EL (cell line): ENCODE measurements at places on chromosomes 2 and 18.
A peak's percentile ranks its signal among the peaks of the same experiment; 100 is the strongest.

GRCh38 chr18:64398320-64398719 lies 249.4 kb upstream of the LINC00305 start:
- DNase-seq, result no peak

GRCh38 chr18:48060970-48061369 lies 130.5 kb upstream of the SMAD2 start:
- no peak for DNase-seq

DNA sequence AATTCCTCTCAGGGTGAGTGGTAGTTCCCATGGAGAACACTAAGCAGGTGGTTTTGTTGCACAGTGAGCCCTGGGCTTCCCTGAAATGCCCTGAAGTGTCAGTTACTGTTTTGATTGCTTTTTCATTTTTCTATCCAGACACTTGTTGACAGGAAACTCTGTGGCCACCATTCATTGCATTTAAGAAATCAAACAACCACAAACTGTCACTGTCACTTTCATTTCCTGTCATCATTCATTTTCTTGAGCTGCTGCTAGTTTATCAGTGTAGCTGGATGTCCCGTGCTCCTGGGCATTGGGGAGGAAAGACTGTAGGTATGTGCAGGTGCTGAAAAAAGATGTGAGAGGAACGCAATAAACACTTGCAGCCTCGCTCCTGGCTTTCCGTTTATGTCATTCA lies 891.6 kb upstream of the ZEB2 start:
- DNase-seq, result no peak

- no peak for DNase-seq
These were observed 201.3 kb upstream of the OSR1 start for GRCh38 chr2:19559596-19560240.

DNA sequence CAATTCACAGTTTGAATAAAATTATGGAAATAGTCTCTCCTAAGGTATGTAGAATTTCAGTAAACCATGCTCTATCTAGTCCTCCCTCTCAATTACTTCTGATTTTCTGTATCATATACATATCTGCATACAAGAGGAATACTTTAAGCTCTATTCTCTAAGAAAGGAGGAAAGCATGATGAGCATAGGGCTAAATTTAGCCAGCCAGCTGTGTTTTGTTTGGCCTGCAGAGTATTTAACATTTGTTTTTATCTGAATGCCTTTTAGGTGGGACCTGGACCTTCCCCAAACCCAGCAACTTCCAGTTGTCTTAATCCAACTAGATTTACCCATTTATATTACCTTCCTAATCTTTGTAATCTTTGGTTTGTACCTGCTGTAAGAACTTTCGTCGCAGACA lies 42.2 kb upstream of the FAM117B start:
- no peak for DNase-seq

DNA sequence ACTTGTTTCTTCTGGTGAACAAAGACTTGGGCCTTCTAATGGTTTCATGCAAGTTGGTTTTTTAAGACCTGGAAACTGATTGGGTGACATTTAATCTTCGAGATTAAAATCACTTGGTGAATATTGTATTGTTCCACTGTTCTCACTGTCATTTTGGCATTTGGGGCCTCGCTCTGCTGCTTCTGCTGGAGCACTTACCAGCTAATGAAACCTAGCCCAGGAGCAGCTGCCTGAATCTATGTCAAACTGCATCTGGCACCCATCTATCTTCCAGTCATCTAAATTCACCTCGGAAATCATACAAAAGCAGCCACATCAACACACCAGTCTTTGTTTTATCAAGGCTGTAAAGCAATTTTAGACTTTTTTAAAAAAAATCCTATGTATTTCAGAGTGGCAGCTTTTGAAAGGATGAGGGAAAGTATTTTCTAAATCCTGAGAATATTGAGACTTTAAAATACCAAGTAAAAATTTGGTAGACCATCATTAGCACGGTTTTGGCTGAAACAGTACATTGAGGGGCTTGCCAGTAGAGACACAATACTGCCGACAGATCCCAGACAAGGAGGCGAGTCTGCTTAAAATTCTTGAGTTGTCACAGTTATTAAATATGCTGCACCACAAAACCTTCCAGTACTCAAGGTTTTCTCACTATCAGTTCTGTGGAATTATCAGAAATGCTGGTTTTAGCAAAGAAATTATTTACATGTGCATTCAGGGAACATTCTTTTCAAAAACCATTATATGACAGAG lies 26.1 kb upstream of the SERTAD2 start:
- no peak for DNase-seq

DNA sequence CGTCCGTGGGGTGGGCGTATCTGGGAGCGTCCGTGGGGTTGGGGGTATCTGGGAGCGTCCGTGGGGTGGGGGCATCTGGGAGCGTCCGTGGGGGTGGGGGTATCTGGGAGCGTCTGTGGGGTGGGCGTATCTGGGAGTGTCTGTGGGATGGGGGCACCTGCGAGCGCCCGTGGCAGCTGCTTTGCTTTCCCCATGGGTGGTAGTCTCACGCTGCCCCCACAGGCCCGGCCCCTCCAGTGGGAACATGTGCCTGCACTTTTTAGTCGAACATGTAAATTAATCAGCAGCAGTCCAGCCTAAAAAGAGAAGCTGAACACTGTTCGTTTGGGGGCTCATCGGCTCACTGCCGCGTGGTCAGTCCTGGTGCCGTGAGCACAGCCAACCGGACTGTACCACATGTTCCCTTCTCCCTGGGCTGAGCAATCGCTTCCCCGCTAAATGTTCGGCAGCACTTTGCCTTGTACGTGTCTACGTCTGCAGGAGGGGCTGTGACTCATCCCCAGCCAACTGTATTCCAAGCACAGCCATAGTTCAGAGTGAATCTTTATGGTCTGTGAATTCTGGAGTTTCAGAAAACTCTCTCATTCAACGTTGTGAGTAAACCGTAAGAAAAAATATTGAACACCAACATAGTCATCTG lies 271.5 kb downstream of the AGAP1 start:
- peak; percentile 52 for DNase-seq

DNA sequence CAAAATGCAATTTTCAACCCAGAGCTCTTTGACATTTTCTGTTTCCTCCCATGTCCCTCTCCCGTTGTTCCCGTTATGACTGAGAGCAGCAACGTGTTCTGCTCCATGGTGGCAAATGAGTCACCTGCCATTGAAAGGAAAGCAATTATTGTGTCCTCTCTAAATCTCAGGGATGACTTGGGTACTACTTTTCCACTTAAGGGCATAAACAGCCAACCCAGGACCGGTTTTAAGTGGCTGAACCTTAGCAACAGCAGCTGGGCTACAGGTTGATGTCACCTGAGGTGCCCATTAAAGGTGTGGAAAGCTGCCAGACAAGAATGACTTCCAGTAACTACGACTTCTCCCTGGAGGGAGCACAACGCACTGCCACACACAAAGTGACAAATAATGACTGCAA lies 236.8 kb downstream of the NCKAP5 start:
- DNase-seq, result no peak

DNA sequence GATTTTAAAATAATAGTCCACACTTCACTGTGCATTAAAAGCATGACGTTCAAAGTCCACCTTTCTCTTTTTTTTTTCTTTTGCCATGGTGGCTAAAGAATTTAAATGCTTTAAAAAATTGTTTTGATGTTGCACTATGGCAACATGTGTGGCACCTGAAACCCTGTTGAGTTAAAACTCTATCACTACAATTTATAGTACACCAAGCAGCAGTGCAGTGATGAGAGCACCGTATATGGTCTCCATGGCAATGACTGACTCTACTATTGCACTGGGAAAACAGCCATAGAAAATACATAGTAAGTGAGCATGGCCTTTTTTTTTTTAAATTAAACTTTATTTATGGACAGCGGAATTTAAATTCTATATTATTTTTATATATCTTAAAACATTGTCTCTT lies 298.8 kb downstream of the FIGN start:
- DNase-seq, result no peak

- DNase-seq, result no peak
These were observed 49.6 kb downstream of the ZBTB7C start for GRCh38 chr18:48359626-48360025.

- peak; percentile 88 for DNase-seq
These were observed 49.7 kb upstream of the ODC1 start for GRCh38 chr2:10497797-10498251.

GRCh38 chr2:135454608-135455007 lies 76.4 kb downstream of the ZRANB3 start:
- no peak for DNase-seq

- no peak for DNase-seq
These were observed 37.6 kb downstream of the SMAD7 start for GRCh38 chr18:48913201-48913600.

DNA sequence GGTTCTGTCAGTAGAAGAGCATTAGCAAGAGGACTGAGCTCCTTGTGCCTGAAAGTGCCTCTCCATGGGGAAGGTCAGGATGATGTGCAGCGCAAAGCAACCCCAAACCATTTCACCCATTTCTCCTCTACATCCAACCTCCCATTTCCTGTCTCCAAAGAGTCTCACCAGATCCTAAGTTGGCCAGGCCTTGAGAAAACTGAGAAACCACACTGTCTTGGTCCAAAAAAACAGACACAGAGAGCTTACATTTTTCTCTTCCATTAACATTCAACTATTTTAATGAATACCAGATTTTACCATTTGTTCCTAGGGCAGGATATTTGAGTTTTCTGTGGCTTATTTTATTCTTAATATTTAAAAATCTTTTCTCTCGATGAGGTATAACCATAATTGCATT lies 195.0 kb downstream of the EPHA4 start:
- no peak for DNase-seq

DNA sequence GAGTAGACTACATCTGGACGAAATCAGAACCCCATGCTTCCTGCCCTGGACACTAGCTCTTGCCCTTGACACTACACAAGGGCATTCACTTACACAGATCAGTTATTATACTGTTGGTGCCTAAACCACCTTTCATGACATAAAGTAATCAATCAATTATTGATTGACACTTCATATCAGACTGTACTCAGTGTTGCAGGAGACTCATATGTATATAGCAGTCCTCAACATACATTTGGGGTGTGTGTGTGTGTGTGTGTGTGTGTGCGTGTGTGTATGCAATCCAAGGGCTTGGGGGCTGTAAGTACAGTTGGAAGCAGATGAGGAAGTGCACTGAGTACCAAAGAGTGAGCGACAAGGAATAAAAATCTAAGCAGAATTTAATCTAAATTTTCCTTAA lies 5.1 kb downstream of the CDH2 start:
- DNase-seq, result no peak

- DNase-seq, result peak; percentile 60
These were observed 31.5 kb upstream of the PDIA6 start for GRCh38 chr2:10844097-10844496.

GRCh38 chr2:39488450-39488849 lies 51.4 kb upstream of the MAP4K3 start:
- peak; percentile 90 for DNase-seq

DNA sequence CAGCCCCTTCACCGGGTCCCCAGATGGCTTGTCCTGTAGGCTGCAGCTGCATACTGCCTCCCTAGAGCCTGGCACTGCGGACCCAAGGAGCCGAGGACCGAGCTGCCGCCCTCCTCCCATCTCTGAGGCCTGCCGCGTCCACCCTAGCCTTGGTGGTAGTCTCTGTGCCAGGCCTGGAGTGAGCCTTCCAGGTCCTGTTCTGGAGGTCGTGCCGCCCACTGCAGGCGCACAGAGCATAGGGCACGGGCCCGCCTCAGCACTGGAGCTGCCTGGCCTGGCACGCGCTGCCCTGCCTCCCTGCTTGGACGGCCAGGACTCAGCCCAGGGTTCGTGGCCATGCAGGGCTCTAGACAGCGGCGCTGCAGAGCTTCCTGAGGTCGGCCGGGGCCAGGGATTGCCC lies 239.5 kb downstream of the DCDC2C start:
- DNase-seq, result no peak

DNA sequence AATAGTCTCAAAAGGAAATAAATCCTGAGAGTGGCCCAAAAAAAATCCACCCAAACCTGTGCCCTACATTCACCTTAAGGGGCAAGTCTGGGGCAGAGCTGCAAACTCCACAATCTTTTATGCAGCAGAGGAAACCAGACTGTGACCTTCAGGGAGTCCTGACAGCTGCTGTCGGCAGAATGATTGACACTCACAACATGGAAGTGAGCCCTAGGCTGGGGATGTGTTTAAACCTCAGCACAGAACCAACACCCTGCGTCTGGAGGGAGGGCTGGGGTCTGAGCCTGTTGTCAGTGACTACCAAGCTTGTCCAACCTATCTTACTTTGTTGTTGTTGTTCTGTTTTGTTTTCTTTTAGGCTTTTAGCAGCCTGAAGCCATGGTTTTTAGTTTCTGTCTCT lies 39.6 kb downstream of the CRACDL start:
- DNase-seq, result no peak

DNA sequence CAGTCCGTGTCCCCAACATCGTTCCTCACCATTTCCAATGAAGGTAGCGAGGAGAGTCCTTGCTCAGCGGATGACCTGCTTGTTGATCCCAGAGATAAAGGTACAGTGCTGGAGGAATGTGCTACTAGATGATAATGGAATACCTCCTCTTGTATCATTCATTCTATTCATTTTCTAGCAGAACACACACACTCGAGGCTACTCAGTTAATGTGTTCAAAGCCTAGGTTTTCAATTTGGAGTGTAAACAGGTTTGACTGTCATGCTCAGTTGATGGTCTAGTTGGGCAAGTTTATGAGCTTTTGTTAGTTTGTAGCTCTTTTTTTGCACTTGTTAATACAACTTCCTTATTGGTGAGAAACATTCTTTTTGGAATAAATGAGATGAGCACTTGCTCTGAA lies 114.2 kb downstream of the ICA1L start:
- DNase-seq, result no peak
